NCI-H2081 treated with DMSO at 0.1 percent for 48 hours (cell line): ENCODE measurements at places on chromosomes 11 and 22.

GRCh38 chr11:13952668-13953067 lies 9.9 kb upstream of the SPON1 start:
- no peak for DNase-seq

DNA sequence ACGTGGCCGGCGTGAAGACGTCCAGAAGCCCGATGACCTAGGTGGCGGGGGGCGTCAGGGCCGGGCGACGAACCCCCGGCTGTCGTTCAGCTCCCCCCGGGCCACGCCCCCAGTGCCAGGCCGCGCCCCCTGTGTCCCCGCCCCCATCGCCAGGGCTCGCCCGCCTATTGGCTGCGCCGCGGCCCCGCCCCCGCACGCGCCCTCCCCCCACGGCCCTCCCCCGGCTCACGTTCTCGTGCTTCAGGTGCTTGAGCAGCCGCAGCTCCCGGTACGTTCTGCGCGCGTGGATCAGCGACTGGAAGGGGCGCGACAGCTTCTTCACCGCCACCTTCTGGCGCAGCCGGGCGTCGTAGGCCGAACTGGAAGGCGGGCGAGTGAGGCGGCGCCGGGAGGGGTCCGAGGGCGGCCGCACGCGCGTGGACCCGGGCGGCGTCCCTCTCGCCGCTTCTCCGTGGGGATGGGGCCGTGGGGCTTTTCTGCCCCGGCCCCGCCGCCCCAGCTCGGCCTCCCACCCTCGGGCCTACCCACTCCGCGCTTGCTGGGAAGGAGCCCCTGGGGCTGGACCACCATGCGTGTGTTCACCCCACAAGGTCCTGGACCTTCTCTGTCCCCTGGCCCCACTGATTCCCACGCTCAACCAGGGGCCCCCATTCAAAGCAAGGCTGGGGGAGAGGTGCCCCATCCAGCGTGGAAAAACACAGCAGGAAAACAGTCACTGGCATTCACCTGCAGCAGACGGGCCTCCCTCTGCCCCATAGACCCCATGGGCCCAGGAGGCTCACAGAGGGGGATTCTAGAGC lies 2.4 kb downstream of the MAPK11 start:
- no peak for DNase-seq

GRCh38 chr22:26463101-26463661 lies 20.4 kb downstream of the HPS4 start:
- DNase-seq: no peak

GRCh38 chr11:8290081-8290810 lies 26.6 kb upstream of the LMO1 start:
- no peak for DNase-seq

GRCh38 chr22:47198801-47199251 lies 436.4 kb downstream of the TBC1D22A start:
- DNase-seq: no peak

DNA sequence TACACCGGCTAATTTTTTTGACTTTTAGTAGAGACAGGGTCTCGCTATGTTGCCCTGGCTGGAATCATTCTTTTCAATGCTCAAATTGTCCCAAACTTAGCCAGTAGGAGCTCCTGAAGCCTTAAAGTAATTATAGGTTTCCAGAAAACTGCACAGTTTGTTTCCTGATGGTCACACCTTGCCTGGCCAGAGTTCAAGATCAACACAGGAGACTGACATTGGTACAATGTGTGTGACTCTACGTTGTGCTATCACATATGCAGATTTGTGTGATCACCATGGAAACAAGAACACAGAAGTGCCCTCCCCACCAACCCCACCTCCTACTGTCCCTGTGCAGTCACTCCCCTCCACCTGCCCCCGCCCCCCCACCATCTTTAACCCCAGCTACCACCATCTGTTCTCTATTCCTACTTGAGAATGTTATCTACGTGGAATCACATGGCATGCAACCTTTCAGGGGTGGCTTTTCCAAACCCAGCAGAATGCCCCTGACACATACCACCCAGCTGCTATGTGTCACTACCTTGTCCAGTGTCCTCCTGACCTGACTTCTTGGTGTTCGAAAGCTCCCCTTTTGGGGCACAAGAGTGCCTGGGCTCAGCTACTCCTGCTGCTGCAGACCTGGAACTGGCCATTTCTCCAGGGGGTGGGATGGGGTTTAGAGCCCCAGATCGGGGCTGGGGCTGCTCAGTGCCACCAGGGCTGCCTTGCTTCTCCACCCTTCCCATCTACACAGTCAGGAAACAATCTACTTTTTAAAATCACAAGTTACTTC lies 6.1 kb upstream of the NAP1L4 start:
- peak; percentile 54 for DNase-seq

DNA sequence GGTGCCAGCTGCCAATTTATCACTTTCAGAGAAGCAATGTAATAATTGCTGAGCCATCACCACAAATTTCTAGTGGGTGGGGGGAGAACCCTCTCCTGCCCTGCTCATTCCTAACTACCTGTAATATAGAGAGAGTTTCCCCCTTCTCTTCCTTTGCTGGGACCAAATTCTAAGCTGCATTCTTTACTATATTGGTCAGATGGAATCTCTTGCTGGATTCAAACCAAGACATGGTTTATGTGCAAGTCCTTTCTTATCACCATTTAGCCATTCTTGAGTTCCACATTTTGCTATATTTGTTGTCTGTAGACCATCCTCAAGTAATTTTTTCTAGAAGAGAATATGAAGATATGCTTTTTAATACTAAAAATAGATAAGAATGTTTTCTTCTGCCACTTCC lies 452.1 kb downstream of the MN1 start:
- DNase-seq: no peak

DNA sequence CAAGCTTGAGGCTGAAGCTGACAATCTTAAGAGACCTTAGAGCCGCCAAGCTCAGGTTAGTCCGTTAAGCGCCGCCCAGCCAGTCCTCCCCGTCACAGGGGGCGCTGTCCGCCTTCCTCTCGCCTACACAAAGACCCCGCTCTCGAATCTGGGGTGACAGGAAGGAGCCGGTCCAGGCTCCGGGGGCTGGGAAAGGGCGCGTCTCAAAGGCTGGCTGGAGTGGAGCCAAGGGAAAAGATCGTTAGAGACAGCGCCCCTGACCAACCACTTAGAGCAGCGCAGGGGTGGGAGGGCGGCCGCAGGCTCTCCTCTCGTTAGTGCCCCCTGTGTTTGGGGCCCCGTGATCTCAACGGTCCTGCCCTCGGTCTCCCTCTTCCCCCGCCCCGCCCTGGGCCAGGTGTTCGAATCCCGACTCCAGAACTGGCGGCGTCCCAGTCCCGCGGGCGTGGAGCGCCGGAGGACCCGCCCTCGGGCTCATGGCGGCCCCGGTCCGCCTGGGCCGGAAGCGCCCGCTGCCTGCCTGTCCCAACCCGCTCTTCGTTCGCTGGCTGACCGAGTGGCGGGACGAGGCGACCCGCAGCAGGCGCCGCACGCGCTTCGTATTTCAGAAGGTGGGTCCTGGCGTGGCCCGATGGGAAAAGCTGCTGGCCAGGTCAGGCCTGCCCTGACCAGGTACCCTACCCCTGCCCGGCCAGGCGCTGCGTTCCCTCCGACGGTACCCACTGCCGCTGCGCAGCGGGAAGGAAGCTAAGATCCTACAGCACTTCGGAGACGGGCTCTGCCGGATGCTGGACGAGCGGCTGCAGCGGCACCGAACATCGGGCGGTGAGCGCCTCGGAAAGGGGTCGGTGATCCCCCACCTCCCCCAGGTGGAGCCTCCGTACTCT lies at the start of gene MUS81:
TSS of gene MUS81 (plus strand) at position 156 of the 887 bp plus-strand sequence. CDS start at position 477, 321 bp downstream.
- DNase-seq: peak; percentile 60

GRCh38 chr22:37525073-37525745 lies 6.0 kb upstream of the CARD10 start:
- DNase-seq: no peak

- no peak for DNase-seq
These were observed 495.1 kb downstream of the TBC1D22A start for GRCh38 chr22:47257566-47257965.

- no peak for DNase-seq
These were observed 26.6 kb downstream of the EMSY start for GRCh38 chr11:76471382-76471781.

DNA sequence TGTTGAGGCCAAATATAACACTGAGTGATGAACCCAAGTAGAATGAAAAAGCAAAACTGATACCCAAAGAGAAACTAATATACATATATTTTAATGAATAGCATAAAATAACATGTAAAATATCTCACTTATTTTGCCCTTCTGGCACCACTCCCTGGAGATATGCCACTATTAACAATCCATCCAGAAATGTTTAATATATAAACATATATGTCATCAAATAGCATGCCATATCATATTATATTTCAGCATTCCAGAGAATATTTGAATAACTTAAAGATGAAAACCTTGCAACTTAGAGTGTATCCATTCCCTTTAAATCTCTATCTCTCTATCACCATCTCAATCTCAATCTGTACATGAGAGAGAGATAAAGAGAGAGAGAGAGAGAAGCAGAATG lies 1073.3 kb upstream of the RAG2 start:
- DNase-seq: no peak

GRCh38 chr11:16293204-16293681 lies 63.1 kb downstream of the SOX6 start:
- no peak for DNase-seq

DNA sequence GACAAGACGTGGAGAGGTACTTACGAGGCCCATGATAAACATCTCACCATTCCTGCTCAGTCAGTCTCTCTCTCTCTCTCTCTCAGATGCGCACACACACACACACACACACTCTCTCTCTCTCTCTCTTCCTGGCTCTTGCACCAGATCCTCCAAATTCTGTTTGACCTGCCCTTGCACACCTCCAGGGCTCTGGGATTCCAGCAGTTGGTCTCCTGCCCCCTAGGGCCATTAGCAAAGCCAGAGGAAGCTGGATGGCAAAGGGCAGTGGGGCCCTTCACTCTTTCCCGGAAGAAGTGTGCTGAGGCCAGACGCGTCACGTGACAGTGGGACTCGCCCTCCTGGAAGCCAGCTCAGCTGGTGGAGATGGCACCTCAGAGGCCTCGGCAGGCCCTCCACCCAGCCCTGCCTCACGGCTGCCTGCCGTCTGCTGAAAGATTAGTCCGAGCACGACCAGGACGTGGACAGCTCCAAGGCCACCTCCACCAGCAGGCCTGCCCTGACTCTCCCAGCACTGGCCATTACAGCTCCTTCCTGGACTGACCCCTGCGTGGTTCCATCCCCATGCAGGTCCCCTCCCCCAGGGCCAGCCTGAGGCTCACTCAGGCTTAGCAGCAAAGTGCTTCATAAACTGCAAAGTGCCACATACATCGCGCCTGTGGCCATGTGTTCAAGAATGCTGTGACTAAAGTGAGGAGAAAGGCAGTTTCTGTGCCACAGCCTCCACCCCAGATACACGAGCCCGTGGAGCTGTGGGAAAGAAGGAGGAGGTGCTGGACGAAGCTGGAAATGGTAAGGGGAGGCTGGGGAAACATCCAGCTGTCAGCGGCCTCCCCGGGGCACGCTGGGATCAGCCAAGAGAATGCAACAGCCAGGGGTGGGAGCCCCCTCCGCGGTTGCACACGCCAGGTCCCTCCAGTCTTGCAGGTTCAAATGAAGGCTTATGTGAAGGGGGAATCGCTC lies 3.7 kb downstream of the PDGFB start:
- no peak for DNase-seq

DNA sequence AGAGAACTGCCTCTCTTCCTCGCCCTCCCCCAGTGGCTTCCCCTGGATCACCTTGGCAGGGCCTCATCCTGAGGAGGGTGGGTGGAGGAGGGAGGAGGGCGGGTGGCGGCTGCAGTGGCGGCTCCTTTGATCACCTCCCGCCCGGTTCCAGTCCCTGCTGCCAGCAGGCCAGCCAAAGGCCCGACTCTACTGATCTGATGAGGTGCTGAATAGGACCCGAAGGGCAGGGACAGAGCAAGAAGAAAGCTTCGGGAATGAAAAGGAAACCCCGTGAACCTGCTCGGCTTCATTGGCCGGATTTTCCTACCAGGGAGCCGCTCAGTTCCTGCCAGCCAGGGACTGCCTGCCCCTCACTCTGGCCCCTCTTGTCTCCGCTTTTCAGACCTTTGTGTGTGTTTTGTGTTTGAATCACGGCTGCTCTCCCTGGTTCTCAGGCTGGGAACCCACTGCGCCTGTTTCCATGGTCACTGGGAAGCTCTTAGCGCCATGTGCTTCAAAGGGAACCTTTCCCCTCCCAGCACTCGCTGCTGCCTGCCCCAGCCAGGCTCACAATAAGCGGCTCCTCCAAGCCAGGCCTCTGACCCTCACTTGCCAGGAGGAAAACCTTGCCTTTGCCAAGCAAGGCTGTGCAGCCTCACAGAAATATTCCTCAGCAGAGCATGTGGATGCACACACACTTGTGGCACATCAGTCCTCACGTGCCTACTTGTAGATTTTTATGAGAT lies 56.8 kb downstream of the C22orf31 start:
- DNase-seq: no peak

GRCh38 chr11:91326751-91327150 lies 897.9 kb upstream of the FAT3 start:
- DNase-seq: no peak
